ENCODE measurements at places on chromosomes 5 and 9. TPM values are rescaled to one million over a fixed set of nuclear protein-coding genes. Genes with fewer than 3 reads are reported as not detected.

TBCA gene
- 327 TPM for total RNA-seq

IRF1 gene
- 9.8 TPM for total RNA-seq

TMEM8B gene
- total RNA-seq, result 10.2 TPM

NEURL1B gene
- 9.8 TPM for total RNA-seq

NR6A1 gene
- 222 TPM for total RNA-seq

SH3GL2 gene
- 5.8 TPM for total RNA-seq

LRRTM2 gene
- not detected for total RNA-seq

MCIDAS gene
- total RNA-seq, result 0.20 TPM

STPG3 gene
- total RNA-seq, result 0.21 TPM

AK1 gene
- 34.9 TPM for total RNA-seq

GRCh38 chr9:129814432-129815223 is 9.3 kb downstream of the TOR1A start:
- no peak for DNase-seq

DNA sequence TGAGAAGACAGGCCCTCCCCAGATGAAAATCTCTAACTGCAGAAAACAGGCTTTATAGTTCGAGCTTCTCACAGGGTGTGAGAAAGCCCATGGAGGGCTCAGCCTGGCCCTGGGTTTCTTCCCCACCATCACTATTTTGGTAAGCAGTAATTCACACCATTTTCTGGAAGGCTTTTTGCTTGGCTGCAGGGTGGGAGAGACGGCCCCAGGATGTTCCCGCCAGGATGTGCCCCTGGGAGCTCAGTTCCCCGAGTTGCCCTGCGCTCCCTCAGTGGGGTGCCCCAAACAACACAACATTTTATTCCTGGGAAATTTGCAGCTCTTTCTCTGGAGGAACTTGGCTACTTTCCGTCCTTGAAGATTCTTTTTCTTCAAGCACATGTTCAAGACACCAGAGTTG is 100.8 kb downstream of the HSD17B3 start:
- DNase-seq, result no peak

GRCh38 chr9:119852390-119852789 is 483.2 kb upstream of the BRINP1 start:
- DNase-seq, result no peak

DNA sequence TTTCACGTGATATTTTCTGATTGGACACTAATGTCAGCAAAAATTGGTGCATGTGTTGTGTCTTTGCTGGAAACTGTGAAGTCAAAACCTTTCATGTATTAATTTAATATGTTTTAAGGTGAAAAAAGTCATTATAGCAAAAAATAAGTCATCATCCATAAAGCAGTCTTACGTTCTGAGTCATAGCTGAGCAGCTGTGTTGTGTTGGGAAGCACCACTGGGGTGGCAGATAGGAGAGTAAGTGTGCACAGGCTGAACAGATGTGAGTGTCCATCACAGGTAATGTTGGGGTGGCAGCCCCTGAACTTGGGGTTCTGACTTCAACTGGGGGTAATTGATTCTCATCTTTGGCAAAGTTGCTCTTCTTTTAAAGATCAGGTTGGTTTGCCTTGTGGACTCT is 156.8 kb downstream of the NXNL2 start:
- no peak for DNase-seq

DNA sequence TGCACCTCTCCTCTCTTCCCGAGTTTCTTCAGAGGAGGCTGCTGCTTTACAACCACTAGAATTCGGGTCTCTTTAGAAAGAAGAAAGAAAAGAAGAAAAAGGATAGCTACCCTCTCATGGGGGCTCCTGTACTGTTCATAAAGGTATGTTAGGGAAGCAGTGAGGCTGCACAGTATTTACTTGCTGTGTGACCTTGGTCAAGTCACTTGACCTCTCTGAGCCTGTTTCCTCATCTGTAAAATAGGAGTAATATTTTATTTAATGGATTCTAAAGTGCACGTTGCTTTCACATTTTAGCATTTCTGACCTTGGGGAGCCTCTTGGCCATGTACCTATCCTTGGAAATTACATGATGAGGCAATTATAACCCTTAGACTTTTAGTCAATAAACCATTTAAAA is 88.8 kb downstream of the SETX start:
- no peak for DNase-seq

GRCh38 chr5:134932508-134932907 is 27.6 kb downstream of the PCBD2 start:
- no peak for DNase-seq

- DNase-seq, result no peak
Measured at GRCh38 chr9:91937727-91938126, 12.3 kb downstream of the ROR2 start.

- DNase-seq, result no peak
Measured at GRCh38 chr5:179114756-179115155, 54.6 kb downstream of the ZNF354C start.

GRCh38 chr5:134477462-134478245 is 47.8 kb upstream of the JADE2 start:
- no peak for DNase-seq

- no peak for DNase-seq
Measured at GRCh38 chr5:135309391-135310327, 89.4 kb downstream of the MACROH2A1 start.

DNA sequence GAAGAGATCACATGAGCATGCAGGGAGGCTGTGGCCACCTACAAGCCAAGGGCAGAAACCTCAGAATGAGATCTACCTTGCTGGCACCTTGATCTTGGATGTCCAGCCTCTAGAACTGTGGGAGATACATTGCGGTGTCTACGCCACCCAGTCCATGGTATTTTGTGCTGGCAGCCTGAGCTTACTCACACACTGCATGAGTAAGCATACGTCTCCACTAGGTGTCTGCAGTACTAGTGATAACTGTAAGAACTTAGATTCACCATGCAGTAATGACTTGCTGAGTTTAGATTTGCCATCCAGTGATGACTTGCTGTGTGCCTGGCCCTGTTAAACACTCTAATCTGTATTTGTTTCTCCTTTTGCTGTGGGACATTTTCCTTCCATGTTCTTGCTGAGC is 417.7 kb downstream of the GADD45G start:
- DNase-seq, result no peak

DNA sequence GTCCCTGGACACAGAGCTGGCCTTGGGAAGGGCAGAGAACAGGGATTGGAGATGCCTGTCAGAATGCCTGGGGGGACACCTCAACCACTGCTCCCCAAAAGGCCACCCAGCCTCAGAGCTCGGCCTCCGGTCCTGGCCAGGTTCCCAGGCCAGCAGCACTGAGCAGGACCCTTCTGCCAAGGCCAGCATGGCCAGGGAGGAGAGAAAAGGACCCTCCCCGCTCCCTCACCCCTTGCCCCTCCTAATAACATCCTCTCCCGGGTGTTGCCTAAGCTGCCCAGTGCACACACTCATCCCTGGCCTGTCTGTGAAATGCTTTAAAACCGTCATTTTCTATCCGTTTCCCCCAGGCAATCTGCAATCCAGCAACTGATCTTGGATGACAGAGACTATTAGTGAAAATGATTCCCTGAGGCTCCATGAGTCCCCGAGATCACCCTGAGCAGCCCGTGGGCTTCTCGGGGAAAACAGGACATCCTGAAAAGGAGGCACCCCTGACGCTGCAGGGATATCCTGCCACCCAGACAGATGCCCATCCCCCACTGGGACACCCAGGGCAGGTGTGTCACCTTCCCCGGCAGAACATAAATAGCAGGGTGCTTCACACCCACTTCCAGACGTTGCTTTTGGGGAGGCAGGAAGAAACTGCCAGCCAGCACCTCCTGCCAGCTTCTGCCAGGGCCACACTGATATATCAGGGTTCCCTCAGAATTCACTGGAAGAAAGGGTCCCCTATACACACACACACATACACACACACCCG is 75.3 kb downstream of the ADAMTS2 start:
- no peak for DNase-seq

DNA sequence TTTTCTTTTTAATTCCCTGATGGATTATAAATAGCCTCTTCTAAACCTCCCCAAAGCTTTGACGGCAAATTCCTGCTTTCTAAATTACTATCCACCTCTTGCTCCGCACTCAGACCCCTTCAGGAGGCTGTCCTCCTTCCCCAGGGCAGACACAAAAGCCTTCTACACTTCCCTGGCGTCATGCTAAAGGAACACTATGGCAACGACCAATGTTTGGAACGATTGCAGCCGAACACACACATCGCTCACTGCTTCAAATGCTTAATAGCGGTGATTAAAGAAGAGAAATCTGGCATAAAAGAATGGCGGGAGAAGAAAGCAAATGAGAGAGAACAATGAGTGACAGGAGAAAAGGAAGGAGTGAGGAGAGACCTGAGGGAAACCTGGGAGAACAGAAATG is 297.3 kb downstream of the MLLT3 start:
- no peak for DNase-seq

DNA sequence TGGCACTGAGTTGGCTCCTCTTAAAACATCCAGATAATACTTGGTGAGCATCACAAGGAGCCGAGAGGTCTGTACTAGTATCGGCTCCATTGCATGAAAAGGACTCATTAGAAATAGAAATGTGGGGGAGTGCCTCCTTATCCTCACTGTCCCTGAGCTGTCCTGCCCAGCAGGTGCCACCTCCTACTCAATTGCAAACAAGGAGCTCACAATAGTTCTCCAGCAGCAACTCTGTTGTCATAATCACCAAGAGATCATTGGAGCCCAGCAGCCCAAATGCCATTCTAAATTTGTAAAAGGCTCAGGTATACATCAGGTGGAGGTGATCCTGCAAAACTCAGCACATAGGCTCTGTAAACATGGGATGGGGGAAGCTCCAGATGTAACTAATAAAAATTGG is 99.1 kb downstream of the PLK2 start:
- no peak for DNase-seq

DNA sequence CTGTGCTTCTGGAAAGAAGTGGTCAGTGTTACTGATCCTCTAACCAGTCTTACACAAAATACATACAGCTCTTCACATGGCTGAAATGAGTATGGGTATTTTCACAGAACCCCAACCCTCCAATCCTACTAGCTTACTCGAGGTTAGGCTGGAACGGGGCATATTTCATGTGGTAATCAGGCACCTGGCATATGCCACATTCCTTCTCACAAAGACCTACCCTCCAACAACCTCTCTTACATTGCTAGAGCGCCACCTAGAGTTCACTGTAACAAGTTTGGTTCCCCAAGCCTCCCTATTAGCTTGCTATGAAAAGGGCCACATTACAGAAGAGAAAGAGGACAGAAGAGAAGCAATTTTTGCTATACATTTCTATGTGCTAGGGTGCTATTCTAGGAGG is 597.3 kb downstream of the PRELID2 start:
- DNase-seq, result peak; percentile 73

DNA sequence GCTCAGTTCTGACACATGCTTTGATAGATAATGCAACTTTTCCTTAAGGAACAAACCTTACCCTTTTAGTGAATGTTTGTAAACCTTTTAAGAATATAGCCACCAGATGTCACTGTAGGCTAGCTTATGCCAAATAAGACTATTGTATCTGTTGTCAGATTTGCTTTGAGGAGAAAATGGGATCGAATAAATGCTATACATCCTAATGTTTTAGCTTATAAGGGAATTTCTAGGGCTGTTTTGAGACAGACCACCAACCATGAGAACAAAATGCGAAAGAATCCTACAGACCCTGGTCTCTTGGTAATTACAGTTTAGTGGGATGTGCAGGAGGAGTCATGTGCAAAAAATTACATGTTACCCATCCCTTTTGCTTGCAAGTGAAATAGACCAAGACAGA is 127.6 kb upstream of the NMUR2 start:
- no peak for DNase-seq
